NCI-H2029 (cell line): ENCODE measurements at places on chromosomes 16 and 17.

DNA sequence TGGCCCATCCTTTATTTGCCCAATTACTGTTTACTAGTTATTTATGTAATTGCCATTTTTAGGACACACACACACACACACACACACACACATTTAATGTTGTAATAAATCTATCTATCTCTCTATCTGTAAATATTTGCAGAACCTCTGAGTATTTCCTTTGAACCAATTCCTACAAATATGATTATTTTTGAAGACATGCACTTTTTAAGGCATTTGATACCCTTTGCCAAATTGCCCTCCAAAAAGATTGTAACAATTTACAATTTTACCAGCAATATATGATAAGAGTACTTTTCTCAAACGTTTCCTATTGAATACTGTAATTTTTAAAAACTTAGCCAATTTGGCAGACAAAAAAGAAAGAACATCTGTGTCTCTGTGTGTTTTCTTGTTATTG is 143.8 kb upstream of the FOXF1 start:
- DNase-seq = no peak

DNA sequence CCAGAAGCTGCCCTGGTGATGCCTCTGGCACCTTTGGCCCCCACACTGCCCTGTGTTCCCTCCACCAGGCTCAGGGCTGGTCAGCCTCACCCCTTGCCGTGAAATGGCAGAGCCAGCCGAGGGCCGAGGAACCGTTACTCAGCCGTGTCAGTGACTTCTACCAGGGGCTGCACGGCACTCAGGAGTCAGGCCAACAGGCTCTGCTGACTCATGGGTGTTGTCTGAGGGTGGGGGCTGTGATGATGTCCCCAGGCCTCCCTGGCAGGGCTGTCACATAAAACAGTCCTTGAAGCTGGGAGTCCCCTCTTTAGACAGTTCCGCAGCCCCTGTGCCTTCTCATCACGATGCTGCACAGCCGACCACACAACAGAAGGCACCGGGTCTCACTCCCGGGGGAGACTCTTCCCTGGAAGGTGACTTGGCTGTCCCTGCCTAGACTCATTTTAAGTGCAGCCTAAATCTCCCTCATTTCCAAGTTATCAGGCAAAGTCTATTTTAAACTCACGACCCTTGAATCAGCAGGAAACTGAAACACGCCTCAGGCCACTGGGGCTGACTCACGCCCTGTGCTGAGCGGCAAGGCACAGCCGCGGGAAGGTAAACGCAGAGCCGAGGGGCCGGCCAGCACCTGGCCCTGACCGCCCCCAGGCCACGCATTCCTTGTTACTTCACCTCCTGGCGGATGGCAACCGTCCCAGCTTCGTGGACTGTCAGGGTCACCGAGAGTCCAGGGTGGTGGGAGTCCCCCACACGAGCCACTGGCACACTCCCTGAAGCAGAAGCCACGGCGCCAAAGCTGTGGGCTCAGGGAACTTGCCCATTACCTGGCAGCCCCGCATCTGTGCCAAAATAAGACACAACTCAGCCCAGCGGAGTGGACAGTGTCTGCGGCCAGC is 102.6 kb downstream of the ZNF778 start:
- DNase-seq = no peak

DNA sequence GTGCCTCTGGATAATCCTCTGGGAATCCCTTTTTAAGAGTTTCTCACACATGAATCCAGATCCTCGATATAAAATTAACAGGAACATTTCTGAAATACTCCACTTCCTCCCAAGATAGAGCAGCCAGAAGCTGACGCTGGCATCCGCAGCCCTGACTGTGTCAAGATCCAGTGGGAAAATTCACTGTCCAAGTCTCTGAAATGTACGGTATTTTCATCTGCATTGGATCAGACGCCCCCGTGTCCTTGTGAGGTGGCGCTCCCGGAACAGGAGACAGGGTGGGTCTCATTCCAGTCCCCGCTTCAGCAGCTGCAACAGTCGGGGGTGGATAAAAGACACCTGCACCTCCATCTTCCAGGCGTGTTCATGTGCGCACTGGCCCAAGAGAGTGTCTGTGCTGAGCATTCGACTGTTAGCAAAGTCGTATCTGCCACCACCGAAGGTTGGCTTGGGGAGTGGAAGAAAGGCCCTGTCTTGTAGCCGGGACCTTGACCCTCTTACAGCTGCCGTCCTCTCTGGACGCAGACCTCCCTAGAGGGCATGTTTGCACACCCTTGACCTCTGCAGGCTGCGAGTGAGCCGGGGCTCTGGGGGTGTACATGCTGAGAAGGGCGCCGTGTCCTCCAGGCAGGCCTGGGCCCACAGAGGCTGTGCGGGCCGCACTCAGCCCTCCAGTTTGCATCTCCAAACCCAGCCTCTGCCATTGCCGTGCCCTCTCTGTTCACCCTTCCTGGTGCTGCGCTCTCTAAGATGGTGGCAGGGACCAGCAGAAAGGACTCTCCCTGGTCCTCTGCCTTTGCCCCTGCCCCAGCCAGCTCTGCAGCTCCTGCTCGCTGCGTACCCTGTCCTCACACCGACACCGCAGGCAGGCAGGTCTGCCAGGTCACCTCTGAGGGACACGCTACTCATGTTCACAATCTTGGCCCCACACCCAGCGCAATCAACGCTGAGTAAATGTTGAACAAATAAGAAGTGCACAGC is 72.0 kb upstream of the CHMP6 start:
- no peak for DNase-seq

DNA sequence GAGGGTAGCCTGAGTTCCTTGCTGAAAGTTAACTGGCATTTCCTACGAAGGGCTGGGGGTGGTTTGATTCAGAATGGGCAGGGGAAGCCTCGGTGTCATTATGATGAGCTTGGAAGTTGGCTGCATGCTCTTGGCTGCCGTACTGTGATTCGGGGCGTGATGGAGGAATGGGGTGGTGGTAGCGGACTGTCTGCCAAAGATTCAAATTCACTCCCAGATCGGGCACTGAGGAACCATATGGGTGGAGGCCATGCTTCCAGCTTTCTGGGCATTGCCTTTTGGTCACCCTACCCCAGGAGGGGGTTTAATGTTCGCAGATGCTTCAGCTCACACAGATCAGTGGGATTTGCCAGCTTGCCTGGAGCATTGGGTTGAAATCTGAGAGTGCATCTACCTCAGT is 492.8 kb upstream of the EEF2KMT start:
- DNase-seq = no peak

DNA sequence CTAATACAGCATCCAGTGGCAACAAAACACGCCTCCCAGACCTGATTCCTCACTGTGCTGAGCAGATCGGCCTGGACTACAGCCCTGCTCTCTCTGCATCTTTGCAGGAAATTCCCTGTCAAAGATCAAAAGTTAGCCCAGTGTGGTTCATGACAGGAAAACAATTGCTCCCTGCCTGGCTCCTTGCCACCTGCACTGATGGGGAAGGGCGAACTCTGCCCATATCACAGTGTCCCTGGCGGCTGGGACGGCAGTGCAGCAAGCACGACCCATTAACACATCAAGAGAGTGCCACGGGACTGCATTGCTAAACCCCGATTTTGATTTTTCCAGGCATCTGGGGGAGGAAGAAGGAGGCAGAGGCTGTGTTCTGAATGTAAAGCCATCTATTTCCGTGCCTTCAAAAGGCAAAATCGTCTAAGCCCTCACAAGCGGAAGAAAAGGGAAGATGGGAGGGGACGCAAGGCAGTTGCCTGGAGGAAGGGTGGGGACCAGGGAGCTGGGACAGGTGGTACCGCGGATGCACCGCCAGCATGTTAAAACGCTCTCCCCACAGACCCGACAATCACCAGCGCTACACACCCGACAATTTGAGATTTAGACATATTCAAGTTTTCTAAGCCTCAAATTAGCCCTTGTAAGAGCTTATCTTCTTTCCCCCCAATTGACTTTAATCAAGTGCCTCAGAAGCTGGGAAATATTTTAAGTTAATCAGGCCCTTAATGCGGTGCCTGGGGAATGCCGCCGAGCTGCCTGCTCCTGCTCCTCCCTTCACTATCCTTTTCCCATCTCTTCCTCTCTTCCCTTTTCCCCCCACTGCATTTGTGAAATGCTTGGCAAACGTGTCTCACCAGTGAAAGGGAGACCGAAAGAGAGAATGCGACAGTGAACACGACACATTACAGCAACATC is 238.8 kb upstream of the CDH5 start:
- DNase-seq = no peak

GRCh38 chr17:38464251-38464722 is 36.0 kb downstream of the ARHGAP23 start:
- DNase-seq = no peak

DNA sequence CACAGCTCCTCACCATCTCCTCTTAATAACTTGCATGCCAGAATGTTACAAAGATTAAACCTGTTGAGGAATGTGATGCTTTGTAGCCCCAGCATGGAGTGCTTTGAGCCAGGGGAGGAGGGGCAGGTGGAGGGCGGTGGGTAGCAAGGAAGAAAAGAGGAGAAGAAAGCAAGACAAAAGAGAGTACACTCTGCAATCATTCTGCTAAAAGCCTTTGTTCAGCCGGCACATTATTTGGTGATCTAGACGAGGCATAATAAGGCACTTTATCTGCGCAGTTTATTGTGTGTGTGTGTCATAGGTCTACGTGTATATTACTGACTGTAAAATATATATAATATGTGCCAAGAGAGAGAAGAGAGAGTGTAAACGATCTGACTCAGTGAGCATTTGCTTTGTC is 139.1 kb downstream of the SOX9 start:
- DNase-seq = no peak

DNA sequence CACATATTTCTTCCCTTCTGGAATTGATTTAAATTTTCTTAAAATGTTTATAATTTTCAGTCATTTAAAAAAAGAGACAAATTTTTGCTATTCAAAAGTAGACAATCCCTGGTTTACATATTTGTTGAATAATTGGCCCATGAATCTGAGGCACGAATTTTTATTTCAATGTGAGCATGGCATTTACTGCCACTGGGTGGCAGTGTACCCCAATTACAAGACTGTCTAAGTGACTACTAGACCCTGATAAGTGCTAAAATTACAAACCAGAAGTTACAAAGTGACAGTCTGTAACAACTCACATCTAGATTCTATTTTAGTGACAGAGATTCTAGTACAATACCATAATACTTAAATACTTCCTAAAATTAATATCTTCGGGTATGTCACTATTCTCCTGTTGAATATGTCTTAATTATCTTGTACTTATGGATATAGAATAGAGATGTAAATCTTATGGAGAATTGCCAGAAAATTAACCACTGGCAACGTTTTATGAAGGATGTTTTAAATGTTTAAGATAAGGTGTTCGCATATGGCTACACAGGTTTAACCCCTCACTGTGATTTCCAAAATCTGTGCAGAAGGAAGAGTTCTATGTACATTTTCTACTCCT is 235.8 kb downstream of the MAP2K4 start:
- no peak for DNase-seq

DNA sequence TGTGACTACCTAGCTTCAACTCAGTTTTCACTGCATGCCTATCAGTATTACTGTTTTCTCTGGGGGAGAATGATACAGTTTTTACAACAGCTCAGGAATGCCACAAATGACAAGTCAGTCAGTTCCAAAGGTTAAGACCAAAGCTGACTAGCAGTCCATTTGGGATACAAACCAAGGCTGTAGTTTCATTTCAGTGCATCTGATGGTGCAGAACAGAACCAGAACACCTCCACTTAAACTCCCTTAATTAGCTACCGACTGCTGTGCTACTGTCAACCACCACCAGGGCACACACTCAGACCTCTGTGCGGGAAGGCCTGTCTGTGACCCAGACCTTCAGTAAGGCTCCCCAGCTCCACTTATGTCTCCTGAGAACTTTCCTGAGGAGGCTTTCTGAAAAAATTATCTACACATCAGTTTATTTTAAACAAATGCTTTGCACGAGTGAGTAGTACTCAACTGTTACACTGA is 20.4 kb downstream of the NFE2L1 start:
- DNase-seq = no peak

DNA sequence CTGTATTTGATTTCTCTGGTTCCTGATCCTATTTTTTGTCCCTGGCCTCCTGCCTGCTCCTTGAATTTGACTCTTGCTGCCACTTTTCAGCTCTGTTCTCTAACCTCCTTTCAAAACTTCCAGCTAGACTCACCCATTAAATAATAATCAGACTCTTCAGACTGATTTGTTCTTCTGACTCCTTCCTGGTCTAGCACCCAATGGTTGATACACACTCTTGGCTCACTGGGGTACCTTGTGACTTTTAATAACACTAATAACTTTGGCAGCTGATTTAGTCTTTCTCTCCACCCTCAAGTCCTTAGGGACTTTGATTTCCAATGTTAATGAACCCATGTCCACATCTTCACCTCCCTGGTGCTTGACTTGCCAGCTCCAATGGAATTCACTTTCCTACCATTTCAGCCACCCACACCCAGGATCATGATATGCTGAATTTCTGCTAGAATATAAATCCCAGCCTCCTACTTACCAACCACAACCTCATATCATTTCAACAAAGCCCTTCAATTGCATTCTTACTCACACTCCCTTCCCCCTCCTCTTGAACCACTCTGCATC is 19.7 kb upstream of the C16orf82 start:
- DNase-seq = no peak

DNA sequence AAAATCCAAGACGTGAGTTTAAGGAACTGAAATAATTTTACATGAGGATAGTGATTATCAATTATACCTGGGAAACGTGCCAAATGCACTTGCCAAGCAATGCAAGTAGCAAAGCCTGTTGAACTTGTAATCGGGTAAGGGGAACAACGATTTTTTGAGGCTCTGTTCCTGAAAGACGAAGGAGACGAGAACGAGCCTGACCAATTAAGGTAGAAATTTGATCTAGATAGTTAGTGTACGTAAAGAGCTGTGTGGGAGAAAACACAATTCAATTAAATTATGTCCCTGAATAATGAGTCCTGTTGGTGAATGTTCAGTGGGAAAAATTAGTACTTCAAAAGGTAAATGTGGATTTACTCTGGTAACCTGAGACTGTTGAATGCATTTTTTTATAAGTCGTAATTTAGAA is 17.7 kb upstream of the KCTD5 start:
- peak; percentile 12 for DNase-seq
